ENCODE measurements at places on chromosomes 16 and 17. TPM values are rescaled to one million over a fixed set of nuclear protein-coding genes. Genes with fewer than 3 reads are reported as not detected.

Gene TBC1D3K
- not detected for total RNA-seq

Gene KRTAP3-1
- not detected for total RNA-seq

Gene PPY
- not detected for total RNA-seq

Gene MCRIP1
- 135 TPM for total RNA-seq

Gene COPRS
- 116 TPM for total RNA-seq

Gene CXCL16
- total RNA-seq = 30.7 TPM

Gene OR4D1
- total RNA-seq = not detected

Gene ATF7IP2
- 11.7 TPM for total RNA-seq

DNA sequence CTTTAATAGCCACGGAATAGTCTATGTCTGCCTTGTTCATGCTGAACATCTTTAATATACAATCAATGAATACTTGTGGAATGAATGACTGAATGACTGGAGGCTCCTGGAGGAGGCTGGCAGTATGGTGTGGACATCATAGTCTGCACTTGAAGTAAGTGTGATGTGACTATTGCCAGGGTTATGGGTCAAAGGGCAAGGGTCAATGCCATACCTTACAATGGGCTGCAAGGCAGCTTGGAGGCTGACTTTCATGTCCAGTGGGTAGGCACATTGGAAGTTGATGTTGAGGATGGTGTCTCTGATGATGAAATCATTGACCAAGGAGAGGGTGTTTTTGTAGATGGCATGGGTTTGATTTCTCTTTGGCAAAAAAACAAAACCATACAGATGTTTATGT lies 7.9 kb downstream of the GP2 start:
- no peak for DNase-seq

GRCh38 chr16:71259086-71259485 lies 28.6 kb upstream of the HYDIN start:
- no peak for DNase-seq

DNA sequence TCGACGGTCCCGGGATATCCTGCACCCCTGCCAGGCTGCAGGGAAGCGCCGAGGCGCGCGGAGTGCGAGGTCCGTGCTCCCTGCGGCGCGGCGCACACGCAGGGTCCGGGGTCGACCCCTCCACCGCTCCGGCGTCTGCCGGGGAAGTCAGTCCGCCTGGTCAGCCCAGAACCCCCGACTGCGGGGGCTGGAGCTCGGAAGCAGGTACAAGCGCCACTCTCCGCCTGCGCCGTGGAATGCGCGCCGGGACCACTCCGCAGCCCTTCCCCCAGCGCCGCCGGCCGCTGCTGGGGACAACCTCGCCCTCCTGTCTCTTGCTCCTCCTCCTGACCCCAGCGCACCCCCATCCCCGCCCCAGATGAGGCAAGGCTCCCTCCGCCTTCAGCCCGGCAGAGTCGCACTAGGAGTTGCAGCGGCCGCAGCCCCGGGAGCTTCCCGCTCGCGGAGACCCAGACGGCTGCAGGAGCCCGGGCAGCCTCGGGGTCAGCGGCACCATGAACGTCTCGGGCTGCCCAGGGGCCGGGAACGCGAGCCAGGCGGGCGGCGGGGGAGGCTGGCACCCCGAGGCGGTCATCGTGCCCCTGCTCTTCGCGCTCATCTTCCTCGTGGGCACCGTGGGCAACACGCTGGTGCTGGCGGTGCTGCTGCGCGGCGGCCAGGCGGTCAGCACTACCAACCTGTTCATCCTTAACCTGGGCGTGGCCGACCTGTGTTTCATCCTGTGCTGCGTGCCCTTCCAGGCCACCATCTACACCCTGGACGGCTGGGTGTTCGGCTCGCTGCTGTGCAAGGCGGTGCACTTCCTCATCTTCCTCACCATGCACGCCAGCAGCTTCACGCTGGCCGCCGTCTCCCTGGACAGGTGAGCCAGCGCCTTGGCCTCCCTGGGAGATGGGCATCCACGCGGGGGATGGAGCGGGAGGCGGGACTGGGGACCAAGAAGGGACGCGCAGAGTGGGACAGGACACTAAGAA lies at the start of gene GALR2:
TSS of gene GALR2 (plus strand) at position 392 of the 974 bp plus-strand sequence. CDS start at position 495, 103 bp downstream.
- no peak for DNase-seq

- DNase-seq = peak; percentile 60
Observed at GRCh38 chr17:49494986-49495841, at the start of gene NGFR. NGFR (plus strand) TSS chr17:49495293; CDS start chr17:49495418, 125 bp downstream.

DNA sequence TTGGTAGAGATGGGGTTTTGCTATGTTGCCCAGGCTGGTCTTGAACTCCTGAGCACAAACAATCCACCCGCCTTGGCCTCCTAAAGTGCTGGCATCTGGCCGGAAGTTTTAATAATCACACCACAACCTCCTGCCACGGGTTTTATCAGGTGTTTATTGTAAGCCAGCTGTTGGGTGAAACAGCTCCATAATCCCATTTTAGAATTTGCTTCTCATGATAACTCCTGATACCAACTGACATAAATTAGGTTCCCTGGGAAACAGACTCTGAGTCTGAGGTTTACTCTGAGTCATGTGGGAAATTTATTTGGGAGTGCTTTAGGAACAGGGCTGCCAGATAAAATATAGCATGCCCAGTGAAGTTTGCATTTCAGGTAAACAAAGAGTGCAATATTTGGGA lies 122.6 kb upstream of the MED13 start:
- no peak for DNase-seq

DNA sequence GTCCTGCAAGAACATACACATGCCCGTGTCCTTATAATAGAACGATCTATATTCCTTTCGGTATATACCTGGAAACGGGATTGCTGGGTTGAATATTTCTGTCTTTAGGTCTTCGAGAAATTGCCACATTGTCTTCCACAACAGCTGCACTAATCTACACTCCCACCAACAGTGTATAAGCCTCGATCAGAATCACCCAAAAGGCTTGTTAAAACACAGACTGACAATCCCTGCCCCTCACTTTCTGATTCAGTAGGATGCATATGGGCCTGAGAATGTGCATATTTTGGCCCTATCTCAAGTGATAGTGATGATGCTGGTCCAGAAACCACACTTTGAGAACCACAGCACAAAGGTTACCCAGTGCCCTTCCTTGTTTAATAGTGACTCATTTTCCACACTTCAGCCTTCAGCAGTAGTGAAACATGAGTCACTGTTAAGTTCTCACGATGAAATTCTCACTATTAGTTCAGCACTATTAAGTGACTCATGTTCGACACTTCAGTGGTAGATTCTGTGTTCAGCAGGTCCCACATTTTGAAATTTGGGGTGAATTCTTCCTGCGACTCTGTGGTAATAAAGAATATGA lies 215.6 kb downstream of the GRIN2A start:
- no peak for DNase-seq

- DNase-seq = no peak
Observed at GRCh38 chr17:64223931-64224629, 39.0 kb downstream of the TEX2 start.

DNA sequence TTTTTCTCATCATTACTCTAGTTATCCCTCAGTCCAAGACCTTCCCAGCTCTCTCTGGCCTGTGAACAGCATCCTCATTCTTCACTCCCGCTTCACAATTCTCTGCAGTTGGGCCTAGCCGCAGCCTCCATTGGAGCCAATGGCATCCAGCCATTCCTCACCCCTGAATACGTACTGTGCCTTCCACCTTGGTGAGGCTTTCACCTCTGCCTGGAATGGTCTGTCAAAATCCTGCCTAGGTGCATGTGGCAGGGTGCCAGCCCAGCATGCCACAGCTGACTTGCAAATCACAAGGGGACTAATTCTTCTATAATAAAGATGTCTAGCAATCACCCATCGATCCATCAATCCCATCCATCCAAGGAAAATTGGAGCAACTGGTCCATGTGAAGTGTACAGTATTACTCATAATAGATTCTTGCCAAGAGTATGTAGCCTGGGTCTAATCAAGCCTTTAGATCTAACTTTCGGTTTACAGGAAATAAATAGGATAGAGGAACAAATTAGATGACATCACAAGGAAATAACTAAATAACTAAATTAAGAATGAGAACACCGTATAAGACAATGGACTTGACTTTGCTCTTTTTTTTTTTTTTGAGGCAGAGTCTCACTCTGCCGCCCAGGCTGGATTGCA lies 5.1 kb upstream of the CX3CL1 start:
- no peak for DNase-seq

DNA sequence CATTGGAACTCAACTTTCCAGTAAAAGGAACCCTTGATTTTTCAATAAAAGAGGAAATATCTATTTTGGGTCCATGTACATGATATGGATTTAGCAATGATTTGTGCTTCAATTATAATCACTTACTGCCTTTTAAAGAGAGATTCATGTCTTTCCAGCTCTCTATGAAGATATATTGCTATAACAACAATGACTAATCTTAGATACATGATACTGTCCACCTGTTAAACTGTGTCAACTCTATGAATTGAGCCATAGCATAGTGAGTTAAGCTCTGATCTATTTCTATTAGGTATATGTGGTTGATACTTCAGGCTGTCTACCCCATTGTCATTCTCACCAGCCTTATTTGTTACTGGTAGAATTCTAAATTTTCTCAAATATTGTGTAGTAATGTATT lies 15.0 kb upstream of the MPHOSPH6 start:
- DNase-seq = no peak

DNA sequence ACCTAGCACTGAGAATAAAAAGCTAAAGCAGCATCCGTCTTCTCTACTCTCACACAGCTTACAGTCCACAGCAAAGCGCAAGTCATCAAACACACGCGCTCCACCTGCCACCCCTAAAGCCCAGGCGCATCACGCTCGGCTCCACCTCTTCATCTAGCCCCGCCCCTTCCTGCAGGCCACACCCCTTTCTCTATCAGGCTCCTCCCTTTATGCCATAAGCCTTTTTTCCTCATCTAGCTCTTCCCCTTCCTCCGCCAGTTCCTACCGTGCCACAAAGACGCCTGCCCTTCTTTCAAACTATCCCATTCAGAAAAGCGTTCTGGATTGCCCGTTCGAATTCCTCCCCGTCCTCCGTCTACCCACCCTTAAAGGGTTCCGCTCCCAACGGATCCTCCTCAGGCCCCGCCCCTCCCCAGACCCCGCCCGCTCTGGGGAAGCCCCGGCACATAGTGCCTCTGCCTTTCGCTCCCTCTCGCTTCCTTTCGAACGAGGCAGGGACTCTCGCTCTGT lies 417 bp downstream of the C16orf46 start:
- peak; percentile 93 for DNase-seq

DNA sequence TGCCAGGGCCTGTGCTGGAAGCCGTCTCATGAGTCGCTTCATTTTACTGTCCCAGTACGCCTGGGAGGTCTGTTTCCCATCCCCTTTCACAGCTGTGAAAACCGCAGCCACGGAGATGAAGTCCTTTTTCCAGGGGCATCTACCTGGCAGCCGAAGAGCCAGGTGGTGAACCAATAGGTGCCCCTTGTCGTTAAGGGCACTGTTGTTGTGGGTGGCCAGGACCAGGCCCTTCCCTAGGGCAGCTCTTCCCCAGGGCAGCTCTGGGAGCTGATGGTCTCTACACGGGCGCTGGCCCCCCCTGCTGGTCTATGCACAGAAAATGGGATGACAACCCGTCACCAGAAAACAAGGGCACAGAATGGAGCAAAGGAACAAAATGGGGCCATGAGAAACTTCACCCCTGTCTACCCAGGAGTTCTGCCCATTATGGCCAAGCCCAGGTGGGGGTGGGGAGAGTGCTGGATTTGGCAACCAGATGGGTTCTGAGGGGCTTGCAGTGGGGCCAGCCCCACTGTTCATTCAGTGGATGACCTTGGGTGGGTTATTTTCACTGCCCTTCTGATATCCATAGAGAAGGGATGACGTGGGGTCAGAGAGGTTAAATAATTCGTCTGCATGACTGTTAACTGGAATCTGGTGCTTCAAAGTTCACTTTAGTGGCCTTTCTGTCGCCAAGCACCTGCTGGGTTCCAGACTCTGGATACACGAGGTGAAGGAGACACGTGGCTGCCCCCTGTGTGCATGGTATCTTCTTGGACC lies 11.5 kb downstream of the RMI2 start:
- peak; percentile 82 for DNase-seq

GRCh38 chr16:30473231-30474073 lies 910 bp downstream of the ITGAL start:
- no peak for DNase-seq

GRCh38 chr17:34228781-34229180 lies 26.3 kb upstream of the CCL2 start:
- no peak for DNase-seq

DNA sequence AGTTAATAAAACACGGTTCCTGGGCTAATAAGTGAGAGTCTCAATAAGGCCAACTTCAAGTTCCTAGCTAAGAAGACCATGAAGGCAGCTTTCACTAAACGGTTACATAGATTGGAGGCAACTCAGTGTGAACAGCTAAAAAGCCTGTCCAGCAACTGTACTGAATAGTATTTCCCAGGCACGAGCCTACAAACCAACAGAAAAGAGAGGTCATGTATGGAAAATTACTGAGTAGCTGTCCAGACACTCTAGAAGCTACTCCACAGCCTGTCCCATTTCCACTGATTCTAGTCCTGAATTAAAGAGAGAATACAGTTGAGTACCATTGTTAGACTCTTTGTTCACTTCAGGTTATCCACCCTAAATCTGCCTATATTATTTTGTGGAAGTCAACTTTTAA lies 36.5 kb upstream of the C17orf78 start:
- DNase-seq = no peak

GRCh38 chr17:56149266-56150036 lies 3.8 kb upstream of the ANKFN1 start:
- DNase-seq = no peak

- DNase-seq = no peak
Observed at GRCh38 chr16:23508589-23509440, 1.5 kb downstream of the GGA2 start.

GRCh38 chr16:28098171-28098958 lies 34.9 kb upstream of the GSG1L start:
- DNase-seq = no peak

DNA sequence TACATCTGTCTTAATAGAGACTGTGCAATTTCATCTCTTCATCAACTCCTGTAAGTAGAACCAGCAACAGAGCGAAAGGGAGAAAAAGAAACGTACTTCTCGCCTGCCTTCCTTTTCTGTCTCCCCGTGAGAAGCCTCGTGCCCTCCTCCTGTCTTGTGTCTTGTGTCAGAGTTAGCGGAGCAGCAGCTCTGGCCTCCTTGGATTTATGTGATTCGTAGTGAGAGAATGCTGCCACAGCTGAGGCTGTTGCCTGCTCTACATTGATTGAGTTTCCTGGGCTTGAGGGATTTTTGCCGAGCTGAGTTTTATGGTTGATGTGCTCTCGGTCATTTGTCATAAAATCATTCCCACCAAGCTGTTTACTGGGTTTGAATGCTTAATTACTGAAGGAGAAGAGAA lies 579.1 kb upstream of the RBFOX1 start:
- no peak for DNase-seq

DNA sequence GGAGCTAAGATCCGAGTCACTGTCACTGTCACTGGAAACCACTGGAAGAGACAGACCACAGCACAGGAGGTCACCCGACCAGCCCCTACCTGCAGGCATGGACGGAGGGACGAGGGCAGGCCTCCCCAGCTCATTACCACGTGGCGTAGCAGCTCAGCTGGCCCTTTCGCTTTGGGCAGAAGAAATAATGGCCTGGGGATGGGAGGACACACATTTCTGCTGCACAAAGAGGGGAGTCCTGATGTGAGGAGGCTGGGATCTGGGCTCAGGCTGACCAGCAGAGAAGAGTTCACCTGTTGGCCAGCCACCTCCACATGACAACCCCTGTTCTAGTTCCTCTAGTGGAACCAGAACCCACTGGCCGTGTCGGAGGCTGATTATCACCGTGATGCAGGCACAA lies 38.2 kb upstream of the DOC2B start:
- DNase-seq = no peak

GRCh38 chr17:57849163-57849873 lies 526 bp downstream of the MRPS23 start:
- no peak for DNase-seq

All from ovary (tissue), 10 donors.